Activated CD4-positive, alpha-beta T cell treated with anti-CD3 and anti-CD28 coated beads for 36 hours (primary cell): ENCODE measurements at places on chromosomes 6 and 20. TPM values are rescaled to one million over a fixed set of nuclear protein-coding genes. Genes with fewer than 3 reads are reported as not detected.

ARHGAP40 gene
- not detected for total RNA-seq

- H3K36me3 ChIP-seq = peaks cover 21% of the 10 kb centered on the region
- no peaks in the 10 kb centered on the region for H3K27me3 ChIP-seq
- H3K27ac ChIP-seq = no peak overlapping the region
Observed at GRCh38 chr20:39029364-39029763, 67.2 kb downstream of the DHX35 start.

DNA sequence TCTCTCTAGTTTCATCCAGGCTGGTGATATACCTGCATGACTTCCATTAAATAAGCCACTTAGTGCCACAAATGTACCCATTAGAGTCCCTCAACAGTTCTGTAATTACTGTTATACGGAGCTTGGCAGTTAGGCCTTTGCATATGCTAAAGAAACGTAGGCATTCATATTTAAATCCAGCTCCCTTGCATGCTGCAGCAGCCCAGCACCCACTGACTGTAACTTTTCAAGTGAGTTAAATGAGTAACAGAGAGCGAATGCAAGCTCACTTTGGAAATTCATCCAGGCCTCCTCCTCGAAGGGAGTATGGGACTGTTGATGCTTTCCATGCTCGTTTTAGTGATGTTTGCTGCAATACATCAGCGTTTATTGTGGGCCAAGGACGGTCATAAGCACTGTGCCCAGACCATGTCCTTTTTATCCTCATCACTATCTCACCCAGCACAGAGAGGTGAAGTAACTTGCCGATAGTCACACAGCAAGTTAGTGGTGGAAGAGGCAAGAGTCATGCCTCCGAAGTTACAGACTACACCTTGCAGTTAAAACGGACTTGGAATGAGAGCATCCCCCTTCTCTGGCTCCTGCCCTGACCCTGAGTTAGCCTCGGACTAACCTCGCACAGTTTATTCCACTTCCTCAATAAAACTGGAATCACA lies 179.4 kb upstream of the PDE10A start:
- no peak for DNase-seq
- H3K36me3 ChIP-seq = no peaks in the 10 kb centered on the region
- H3K4me1 ChIP-seq = no peaks in the 10 kb centered on the region
- no peak overlapping the region for H3K4me3 ChIP-seq
- no peak overlapping the region for H3K27ac ChIP-seq

DNA sequence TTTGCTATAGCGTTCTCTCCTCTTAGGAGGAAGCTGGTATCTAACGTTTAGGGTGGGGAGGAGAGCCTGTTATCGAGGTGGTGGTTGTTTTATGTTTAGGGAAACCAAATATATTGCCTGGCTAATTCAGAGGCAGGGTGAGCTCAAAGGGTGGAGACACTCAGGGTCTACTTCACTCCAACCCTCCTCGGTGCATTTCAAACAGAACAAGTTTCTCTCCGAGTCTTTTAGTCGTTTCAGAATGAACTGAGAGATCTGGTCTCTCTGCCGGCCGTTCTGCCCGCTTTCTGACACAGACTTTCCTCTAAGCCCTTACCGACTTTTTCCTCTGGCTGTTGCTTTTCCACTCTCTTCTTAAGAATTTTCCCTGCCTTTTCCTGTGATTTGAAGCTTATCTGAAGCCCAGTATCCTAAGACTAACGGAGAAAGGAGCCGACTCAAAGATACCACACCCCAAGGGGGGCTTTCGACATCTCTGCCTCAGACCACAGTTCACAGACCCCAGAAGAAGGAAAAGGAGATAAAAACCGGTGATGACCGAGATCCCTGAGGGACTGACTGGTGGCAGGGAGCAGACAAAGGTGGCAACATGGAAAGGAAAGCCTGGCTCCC lies 865 bp downstream of the STK38 start:
- H3K36me3 ChIP-seq = peaks cover 12% of the 10 kb centered on the region
- peak; percentile 62 for DNase-seq
- peaks cover 43% of the 10 kb centered on the region for H3K4me1 ChIP-seq
- H3K27me3 ChIP-seq = no peaks in the 10 kb centered on the region
- peak overlapping the region; percentile 97 for H3K27ac ChIP-seq
- H3K4me3 ChIP-seq = peak overlapping the region; percentile 94

DNA sequence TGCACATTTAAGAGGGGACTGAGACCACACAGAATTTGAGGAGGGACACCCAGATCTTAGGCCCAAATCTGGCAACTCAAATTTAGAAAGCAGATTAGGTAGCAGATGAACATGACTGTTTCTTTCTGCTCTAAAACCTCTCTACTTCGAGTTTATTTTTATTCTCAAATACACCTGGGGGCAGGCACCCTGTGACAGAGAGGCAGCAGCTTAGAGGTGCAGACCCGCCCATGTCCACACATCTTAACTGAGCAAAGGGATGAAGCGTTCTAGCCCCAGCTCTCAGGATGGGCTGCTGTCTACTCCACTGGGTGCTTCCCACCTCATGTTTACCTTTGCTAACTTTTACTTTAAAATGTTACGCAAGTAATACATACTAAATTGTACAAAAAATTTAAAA lies 125.0 kb downstream of the SLC23A2 start:
- H3K4me3 ChIP-seq = no peak overlapping the region
- no peaks in the 10 kb centered on the region for H3K4me1 ChIP-seq
- H3K27ac ChIP-seq = peak overlapping the region; percentile 31
- H3K27me3 ChIP-seq = no peaks in the 10 kb centered on the region
